ENCODE measurements at places on chromosomes 2 and 18.
A peak's percentile ranks its signal among the peaks of the same experiment; 100 is the strongest.

- peak; percentile 50 for DNase-seq
Measured at GRCh38 chr2:28717339-28717758, 34.3 kb upstream of the PPP1CB start.

GRCh38 chr2:48448274-48449061 is 81.5 kb upstream of the STON1 start:
- DNase-seq, result peak; percentile 31

DNA sequence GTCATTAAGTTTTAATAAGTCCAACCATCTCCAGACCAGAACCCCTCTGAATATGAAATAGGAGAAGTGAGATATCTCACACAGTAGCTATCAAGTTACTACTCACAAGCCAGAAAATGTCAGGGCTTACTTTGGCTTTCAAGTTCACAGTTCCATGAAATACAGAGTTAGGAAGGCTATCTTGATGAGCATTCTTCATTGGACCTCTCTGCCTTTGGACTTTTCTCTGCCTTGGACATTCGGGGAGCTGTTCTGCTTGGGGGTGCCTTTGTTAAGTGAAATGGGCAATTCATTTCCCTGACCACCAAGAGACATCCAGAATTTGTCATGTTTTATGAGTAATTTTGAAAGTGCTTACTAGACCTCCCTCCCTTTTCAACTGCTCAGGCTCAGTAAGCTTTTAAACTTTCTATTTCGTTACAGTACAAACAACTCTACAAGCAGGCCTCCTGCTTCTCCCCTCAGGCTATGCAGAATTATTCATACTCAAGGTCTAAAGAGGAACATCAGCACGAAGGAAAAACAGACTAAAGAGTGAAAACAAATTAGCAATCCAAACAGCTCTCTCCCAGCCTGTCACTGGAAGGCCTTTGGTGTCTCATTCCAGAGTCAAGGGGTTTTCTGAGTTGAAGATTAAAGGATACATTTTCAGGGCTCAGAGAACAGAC is 95.3 kb downstream of the MREG start:
- peak; percentile 39 for DNase-seq

GRCh38 chr2:181106789-181107627 is 126.6 kb downstream of the UBE2E3 start:
- peak; percentile 52 for DNase-seq

GRCh38 chr2:161842736-161843433 is 218.7 kb downstream of the SLC4A10 start:
- no peak for DNase-seq

- DNase-seq, result no peak
Measured at GRCh38 chr18:44893045-44893706, 212.5 kb downstream of the SETBP1 start.

GRCh38 chr2:607172-607571 is 70.0 kb downstream of the TMEM18 start:
- DNase-seq, result no peak

DNA sequence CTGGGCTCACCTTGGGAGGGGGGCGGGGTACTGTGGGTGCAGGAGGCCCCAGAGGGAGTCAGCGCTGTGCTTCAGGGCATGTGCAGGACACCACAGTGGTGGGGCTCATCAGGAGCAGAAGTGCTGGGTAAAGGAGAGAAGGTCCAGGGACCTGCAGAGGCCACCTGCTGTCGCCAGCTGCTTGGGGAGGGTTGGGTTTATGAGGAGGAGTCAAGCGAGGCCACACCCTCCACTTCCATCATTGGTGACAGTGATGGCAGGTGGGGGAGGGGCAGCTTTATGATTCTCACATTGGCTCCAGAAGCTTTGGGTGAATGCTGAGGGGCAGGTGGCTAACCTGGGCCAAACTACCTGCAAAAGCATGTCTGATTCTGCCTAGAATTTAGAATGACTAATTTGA is 392.6 kb downstream of the HRH4 start:
- no peak for DNase-seq

DNA sequence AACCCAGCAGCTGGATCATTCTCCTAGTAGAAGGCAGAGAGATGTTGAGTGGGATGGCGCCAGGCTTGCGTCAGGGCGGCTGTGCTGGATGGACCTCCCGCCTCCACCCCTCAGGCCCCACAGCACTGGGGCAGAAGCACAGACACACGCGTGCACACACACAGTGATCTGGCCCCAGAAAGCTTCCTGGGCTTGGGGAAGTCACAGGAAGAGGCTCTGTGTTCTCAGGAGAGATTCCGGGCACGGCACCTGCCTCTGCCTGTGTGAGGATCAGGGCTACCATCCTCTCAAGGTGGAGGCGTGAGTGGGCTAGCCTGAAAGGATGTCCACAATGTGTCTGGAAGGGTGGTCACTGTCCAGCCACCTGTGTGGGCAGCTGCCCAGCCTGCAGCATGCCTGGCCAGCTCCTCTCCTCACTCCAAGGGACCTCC is 229.8 kb upstream of the HS6ST1 start:
- no peak for DNase-seq

- no peak for DNase-seq
Measured at GRCh38 chr2:58764338-58765104, 523.4 kb upstream of the FANCL start.

GRCh38 chr2:112201696-112202430 is 53.0 kb downstream of the ZC3H8 start:
- DNase-seq, result no peak

DNA sequence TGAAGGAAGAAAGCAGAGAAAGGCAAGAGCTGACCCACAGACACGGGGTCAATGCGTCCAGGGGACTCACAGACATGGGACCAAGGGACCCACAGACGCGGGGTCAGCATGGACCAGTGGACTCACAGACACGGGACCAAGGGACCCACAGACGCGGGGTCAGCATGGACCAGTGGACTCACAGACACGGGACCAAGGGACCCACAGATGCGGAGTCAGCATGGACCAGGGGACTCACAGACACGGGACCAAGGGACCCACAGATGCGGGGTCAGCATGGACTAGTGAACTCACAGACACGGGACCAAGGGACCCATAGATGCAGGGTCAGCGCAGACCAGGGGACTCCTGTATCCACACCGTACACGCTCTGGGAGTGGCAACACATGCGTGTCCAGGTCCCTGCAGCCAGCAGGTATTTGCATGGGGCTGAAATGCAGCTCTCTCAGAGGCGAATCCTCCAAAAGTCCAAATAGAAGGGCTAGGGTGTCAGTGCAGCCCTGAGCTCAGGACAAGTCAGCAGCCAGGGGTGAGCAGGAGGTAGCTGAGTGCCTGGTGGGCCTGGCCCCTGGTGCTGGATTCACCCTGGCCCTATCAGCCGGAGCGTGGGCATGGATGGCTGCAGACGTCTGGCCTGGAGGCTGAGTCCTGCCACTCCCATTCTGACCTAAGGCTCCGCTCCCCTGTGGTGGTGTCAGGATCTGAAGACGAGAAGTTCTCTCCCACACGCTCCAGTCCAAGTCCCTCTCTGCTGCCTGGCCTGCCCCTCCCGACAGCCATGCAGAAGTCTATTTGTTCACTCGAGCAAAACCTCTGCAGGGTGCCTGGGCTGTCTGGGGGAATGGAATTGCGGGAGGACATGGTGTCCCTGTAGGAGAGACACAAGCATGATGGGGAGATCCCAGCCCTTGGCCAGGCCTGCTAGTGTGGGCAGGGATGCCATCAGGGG is 28.5 kb downstream of the TMEM18 start:
- no peak for DNase-seq

GRCh38 chr2:190137561-190137960 is 75.0 kb upstream of the MSTN start:
- no peak for DNase-seq

DNA sequence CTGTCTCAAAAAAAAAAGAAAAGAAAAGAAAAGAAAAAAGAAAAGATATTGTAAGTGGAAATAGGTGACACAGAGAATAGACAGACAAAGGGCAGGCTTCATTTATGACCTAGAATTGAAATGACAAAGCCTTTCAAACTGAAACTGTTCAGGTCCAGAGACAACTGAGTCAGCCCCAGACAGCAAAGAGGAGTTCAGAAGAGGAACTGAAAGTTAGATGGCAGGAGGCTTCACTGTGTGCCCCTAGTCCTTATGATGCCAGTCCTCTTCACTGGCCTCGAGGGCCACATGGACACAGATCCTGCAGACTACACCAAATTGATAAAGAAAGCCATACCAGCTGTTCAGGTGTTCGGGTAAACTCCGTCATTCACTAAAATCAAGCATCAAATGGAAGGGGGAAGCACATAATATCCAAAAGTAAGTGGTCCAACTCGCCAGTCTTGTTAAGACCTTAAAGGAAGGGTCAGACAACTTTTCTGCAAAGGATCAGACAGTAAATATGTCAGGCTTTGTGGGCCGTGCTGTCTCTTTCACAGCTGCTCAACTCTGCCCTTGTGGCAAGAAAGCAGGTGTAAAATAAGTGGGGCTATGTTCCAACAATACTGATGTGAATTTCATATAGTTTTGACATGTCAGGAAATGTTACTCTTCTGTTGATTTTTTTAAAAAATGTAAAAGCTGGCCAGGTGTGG is 231.9 kb upstream of the MGAT5 start:
- no peak for DNase-seq

- DNase-seq, result no peak
Measured at GRCh38 chr18:48921305-48922225, 29.2 kb downstream of the SMAD7 start.
